ENCODE measurements at places on chromosomes 7 and 10.

DNA sequence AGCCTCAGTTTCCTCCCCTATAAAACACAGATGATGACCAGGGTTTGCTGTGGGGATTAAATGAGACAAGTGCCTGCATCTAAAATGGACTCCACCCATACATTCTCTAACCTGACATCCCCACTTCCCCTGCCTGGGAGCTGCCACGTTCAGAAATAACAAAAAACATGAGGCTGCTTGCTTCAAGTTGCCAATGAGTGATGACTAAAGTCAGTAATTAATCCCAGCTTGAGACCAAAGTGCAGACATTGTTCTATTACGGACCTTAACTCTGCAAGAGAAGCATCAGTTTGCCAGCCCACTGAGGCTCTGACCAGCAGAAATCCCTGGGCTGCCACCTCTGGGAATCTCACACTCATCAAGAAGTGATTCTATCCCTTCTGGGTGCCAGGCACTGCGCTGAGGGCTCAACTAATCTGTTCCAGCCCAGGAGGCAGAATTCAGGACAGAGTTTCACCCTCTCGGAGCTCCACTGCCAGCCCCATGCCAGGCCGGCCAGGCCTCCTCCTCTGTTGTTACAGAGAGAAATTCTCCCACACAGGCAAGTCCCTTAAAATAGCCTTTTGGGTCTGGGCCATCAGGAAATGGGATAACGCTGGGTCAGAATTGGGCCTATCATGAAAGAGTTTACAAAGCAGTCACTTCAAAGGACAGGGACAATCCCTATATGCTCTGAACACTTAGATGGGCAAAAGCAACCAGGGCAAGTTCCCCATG, 11.4 kb downstream of the SH3PXD2A start:
- no peak for DNase-seq

- DNase-seq: no peak
These were observed 41.6 kb downstream of the UNCX start for GRCh38 chr7:1274121-1274875.

DNA sequence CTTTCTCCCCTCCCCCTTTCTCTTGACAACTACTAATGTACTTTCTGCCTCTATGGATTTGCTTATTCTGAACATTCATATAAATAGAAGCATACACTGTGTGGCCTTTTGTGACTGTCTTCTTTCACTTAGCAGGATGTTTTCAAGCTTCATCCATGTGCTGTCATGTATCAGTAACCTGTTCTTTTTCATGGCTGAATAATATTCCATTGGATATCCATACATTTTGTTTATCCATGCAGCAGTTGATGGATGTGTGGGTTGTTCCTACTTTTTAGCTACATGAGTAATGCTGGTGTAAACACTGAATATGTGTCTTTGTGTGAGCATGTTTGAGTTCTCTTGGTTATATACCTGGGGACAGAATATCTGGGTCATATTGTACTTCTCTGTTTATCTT, 107.6 kb downstream of the TRRAP start:
- DNase-seq: no peak

- DNase-seq: no peak
These were observed 134.3 kb downstream of the C10orf90 start for GRCh38 chr10:126536148-126536547.

- no peak for DNase-seq
These were observed 27.4 kb upstream of the UBE3C start for GRCh38 chr7:157111311-157111710.

DNA sequence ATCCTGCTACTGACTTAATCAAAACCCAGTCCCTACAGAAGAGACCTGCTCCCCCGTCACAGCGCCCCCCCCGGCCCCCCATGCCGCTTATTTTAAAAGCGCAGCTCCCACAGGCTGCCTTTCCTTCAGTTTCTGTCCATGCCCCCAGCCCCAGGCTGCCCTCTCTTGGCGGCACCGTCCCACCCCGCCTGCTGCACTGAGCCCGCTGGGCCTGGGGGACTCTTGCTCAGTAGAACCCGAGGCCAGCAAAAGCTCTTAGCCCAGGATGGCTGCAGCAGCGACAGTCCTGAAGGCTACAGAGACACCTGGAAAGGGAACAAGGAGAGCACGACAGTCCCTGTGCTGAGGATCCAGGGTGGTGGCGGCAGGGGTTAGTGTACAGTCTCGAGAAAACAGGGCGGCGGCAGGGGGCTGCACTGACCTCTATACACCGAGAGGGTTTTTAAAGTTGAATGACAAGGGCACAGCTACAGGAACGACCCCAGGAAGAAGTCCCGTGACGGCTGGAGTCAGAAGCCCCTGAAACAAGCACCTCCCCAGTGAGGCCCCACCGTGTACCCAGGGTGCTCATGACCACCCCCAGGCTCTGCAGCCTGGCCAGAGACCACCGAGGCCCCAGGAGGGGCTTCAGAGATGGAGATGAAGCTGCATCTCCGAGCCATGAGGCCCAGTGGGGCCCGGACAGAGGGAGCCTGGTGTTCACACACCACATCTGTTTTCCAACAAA, 54.4 kb downstream of the ZRANB1 start:
- DNase-seq: no peak

DNA sequence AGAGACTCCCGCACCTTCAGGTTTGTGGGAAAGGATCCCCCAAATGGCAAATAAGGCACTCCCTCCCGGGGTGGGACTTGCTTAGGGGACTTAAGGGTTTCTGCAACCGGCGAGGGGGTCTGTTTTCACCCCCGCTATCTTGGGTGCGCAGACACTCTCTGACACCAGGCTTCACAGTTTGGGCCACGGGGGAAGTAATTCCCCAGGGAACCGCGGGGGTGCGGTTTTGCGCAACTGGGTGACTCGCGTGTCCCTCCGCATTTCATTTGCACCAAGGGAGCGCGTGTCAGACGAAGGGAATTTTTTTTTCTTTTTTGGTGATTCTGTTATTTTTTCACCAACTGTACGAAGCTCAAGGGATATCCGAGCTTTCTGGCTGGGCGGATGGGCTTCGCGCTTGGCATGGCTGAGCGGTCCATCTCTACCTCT, 1.7 kb downstream of the GRM8 start:
- no peak for DNase-seq

- DNase-seq: no peak
These were observed 51.6 kb downstream of the ARMH3 start for GRCh38 chr10:102004376-102004775.

GRCh38 chr7:131795400-131795799, 239.0 kb upstream of the PODXL start:
- no peak for DNase-seq

DNA sequence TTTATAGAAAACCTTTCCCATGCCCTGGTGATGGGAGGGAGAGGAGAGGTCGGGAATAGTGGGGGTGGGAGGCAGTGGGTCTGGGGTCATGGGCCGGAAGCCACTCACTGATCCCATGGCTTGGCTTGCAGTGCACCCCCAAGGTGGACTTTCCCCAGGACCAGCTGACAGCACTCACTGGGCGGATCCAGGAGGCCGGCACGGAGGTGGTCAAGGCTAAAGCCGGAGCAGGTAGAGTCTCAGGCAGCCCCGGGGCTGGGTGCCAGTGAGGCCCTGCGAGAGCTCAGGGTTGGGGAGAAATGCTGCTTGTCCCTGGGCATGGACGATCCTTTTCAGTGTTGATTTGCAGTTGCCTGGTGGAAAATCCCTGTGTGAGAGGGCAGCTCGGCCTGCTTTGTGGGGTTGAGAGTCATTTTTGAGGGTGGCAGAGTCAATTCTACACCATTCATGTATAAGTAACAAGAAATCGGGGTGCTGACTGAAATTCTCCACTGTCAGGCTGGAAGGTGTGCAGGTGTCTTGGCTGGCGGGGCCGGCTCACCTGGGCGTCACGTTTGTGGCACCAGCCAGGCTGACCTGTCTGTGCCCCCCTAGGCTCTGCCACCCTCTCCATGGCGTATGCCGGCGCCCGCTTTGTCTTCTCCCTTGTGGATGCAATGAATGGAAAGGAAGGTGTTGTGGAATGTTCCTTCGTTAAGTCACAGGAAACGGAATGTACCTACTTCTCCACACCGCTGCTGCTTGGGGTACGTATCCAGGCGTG, 16.5 kb downstream of the MDH2 start:
- no peak for DNase-seq

DNA sequence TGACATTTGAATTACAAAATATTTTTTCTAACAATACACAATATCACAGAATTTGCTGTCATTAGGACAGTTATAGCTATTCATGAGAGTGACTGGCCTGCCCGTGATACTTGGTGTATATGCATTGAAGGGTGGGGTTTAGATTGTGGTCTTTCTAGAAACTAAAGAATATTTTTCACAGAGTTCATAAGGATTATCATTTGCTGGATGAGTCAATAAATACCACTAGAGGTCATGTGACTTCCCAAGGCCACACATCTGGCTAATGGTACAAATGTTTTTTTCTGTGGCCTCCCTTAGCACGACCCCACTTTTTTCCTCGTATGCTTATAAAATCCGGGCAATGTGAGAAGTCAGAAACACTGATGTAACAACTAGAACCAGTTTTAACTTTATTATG, 5.2 kb downstream of the OPTN start:
- DNase-seq: no peak

DNA sequence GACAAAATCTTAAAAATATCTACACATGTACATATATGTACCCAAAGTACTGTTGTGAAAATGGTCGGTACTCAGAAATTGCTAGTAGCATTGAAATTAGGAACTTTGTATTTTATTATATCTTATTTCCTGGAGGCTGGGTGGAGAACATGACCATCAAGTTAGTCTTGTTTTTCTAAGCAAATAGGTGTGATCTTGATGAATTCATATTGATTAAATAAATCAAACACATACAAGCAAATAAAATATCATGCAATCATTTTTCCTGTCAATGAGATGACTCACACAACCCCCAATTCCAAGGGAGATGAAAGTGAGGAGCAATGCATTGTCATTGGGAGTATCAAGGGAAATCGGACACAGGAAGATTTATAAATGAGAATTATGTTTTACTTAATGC, 18.0 kb downstream of the VSTM2A start:
- no peak for DNase-seq

DNA sequence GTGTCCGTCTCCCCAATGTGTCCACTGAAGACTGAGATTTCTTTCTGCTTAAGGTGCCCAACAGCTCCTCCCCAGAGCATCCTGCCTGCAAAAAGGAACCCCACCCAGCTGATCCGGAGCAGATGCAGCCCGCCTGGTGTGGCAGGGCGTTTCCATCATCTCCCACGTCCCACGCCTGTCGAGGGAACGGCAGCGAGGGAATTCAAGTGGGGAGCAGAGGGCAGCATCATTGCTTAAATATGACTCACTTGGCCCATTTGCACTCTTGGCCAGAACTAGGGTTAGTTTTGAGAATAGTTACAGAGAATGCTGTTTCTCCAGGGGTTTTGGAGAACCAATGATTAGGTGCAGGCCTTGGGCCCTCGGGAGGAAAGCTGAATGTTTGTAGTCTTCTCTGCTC, 20.8 kb downstream of the VWA2 start:
- DNase-seq: no peak

DNA sequence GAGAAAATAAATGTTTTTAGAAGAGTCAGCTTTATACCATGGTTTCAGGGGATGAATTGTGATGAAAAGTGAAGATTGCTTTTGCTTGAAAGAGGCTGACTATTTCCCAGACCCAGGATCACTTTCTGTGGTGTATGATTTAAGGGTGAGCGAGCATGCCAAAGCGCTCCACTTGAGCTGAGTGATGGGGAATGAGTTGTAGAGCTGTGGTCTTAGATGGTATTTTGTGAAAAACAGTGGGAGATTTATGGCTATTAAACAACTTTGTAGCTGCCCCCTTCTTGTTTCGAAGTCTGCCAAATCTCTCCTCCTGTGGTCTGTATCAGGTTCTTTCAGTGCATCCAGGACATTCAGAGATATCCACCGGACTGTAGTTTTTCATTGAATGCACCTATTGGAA, 888.2 kb downstream of the LRMDA start:
- no peak for DNase-seq

GRCh38 chr7:782718-783449, 49.4 kb upstream of the SUN1 start:
- DNase-seq: no peak

GRCh38 chr7:24578052-24578451, 4.8 kb downstream of the PALS2 start:
- no peak for DNase-seq

- DNase-seq: no peak
These were observed 143.3 kb downstream of the KCNMA1 start for GRCh38 chr10:77494327-77494726.

- DNase-seq: no peak
These were observed 26.1 kb upstream of the GRID1 start for GRCh38 chr10:86392723-86393094.

- no peak for DNase-seq
These were observed 48.5 kb downstream of the ZNF467 start for GRCh38 chr7:149724661-149725425.

- DNase-seq: no peak
These were observed 284.0 kb downstream of the GRID1 start for GRCh38 chr10:86082556-86082955.

GRCh38 chr7:131859147-131859821, 302.9 kb upstream of the PODXL start:
- peak; percentile 54 for DNase-seq

GRCh38 chr10:2933071-2933470, 134.3 kb upstream of the PFKP start:
- DNase-seq: no peak

DNA sequence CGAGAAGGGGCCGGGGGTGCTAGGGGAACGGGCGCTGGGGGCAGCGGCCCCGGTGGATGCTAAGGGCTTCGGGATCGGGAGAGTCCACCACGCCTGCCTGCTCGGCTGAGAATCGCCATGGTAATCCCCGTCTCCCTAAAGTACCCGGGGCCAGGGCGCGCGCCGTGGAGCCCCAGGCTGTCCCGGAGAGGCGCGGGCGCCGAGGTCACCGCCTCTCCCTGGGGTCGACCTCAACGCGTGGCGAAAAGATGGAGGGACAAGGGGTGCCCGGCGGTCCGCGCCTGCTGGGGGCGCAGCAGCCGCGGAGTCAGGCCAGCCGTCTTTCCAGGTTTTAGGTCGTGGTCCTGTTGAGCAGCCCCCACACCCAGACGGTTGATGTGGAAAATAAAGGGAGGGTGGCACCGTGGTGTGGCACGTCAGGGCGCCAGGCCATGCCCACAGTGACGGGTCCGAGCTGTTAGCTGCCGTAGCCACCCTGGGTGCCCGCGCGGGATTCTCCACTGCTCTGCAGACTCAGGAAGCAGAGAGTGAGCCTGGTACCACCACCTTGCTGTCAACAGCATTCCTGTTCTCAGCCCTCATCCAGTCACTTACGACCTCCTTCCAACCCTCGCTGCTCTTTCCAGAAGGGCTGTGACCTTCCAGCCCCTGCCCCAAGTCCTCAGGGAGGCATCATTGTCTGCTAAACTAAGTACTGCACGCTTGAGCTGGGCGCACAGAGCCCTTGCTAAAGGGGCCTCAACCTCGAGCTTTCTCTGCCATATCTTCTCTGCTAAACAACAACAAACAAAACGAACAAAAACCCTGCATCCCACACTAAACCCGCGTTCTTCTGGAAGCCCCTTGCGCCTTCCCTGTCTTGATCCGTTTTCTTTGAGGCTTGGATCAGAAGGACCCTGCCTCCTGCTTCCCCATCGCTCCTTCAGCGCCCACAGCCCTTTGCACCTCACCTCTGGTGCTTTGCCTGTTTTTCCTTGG, 666 bp downstream of the SMKR1 start:
- DNase-seq: no peak

GRCh38 chr7:93566876-93567275, 7.6 kb downstream of the CALCR start:
- DNase-seq: no peak
